ENCODE measurements at places on chromosomes 4 and X.

- DNase-seq, result no peak
Observed at GRCh38 chr4:186018784-186019183, 50.2 kb upstream of the TLR3 start.

DNA sequence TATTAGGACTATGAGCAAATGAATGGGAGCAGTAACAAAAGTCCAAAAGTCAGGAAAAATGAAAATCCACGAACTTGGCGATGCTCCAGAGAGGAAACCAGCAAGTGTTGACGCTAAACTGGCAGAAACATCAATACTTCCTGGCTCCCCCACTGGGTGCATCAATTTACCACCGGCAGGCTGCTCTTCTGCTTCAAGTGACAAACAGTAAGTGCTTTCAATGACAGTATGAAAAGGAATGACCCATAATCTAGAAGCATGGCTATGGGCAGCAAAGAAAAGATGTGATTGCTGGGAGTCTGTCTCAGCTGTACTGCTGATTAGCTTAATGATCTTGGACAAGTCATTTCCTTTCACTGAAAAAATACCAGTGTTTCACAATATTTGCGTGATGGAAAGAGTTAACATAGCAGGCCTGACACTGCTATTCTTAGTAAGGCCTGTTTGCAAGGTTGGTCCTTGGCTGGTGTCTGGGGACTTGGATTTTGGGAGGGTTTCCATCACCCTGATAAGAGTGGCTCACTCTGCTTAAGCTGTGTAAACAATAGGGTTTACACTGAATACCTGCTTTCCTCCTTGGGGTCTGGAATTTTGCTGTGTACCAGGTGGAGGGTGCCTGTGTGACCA lies 8.7 kb downstream of the ATP11C start:
- DNase-seq, result no peak

GRCh38 chr4:140704392-140704960 lies 51.7 kb downstream of the TBC1D9 start:
- DNase-seq, result no peak

- no peak for DNase-seq
Observed at GRCh38 chrX:70509078-70509477, 64.4 kb downstream of the DLG3 start.

GRCh38 chr4:145819101-145819852 lies 119.3 kb downstream of the ZNF827 start:
- DNase-seq, result no peak

GRCh38 chrX:100895365-100896075 lies 21.4 kb upstream of the NOX1 start:
- no peak for DNase-seq

- no peak for DNase-seq
Observed at GRCh38 chr4:171812333-171812664, 905 bp upstream of the GALNTL6 start.

DNA sequence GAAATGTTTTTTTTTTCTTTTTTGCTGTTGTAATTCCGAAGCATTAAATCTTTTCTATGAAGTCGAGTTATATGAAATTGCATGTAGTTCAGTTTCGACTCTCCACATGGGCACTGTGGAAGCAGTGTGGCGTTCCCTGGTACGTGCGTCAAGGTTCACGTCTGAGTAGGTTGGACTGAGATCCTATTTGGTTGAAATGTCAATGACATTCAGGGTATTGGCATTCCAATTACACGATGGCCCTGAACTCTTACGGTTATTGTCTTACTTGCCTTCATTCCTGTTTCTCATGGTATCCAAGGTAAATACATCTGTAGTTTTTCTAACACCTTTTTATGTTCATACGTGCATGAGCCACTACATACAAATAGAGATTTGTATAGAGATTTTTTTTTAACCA lies 128.8 kb downstream of the SORBS2 start:
- no peak for DNase-seq

GRCh38 chrX:102624105-102624504 lies 24.8 kb downstream of the ARMCX5 start:
- DNase-seq, result no peak

DNA sequence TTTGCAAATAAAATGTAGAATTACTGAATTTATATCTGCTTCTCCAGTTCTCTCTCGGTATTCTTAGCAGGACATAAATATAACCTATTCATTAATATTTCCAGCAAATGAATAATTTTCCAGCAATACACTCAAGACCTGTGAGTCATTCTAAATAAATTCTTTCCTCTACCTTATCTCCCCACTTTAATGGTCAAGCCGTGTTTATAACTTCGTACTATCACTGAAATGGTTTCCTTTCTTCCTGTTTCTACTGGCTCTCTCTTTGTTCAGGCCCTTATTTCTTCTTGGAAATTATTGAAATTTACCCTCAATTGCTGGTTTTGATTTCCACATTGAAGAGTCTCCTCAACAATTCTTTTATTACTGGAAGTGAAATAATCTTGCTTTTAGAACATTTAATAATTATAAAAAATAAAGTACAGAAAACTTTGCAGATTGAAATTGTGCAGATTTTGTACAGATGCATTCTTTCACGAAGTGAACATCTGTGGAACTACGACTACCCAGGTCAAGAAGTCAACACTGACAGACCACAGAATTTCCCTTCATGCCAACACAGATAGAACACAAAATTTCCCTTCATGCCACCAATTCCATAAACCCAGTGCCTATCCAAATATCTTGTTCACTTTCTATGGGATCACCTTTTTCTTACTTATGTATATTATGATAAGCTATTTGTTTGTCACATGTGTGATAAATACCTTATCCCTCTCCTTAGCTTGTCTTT lies 205.7 kb downstream of the FAT4 start:
- no peak for DNase-seq

DNA sequence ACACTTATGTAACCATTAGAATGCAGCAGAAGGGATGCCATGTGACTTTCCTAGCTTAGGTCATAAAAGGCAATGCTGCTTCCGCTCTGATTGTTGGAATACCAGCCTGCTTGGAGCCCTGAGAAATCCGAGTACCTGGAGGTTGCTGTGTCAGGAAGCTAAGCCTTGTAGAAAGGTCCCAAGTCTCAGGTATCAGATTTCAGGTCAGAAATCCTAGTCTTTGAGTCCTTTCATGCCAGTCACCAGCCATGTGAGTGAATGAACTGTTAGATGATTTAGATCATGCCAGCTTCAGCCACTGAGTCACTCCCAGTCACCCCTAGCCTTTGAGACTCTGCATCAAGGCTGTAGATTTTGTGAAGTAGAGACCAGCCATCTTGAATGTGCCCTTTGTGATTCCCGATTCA lies 23.5 kb downstream of the RAP1GDS1 start:
- no peak for DNase-seq

GRCh38 chrX:28847423-28847822 lies 260.2 kb downstream of the IL1RAPL1 start:
- DNase-seq, result no peak

DNA sequence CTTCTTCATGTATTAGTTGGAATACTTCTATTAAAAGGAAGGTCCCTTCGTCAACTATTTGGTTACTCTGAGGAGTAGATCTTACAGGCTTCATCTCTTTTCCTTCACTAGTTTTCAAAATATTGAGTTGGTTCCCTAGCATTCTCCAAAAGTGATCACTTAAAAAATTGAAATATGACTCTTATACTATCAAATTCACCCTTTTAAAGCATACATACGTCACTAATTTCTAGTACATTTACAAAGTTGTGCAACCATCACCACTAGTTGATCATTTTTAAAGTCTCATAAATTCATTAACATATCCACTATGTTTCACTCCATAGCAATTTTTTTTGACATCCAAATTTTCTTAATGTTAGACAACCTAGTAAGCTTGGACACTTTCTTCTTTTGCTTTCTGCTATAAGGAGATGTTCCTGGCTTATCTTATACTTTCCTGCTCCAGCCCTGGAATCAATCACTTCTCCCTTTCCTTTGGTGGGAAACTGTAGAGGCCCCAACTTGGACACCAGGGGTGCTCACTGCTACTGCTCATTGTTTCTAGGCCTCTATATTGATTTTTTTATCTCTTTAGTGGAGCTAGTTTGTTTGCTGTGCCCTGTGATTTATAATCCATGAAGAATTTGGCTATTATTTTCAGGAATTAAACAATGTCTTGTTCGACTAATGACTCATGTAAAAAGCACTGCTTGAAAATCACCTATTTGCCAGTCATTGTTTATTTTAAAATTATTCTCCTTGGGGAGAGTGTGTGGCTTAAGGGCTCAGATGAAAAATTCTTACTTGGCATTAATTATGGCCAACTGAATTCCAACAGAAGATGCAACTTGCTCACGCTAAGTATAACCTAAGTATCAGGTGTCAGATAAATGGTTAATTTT lies 4.0 kb upstream of the ZFX start:
- DNase-seq, result no peak

DNA sequence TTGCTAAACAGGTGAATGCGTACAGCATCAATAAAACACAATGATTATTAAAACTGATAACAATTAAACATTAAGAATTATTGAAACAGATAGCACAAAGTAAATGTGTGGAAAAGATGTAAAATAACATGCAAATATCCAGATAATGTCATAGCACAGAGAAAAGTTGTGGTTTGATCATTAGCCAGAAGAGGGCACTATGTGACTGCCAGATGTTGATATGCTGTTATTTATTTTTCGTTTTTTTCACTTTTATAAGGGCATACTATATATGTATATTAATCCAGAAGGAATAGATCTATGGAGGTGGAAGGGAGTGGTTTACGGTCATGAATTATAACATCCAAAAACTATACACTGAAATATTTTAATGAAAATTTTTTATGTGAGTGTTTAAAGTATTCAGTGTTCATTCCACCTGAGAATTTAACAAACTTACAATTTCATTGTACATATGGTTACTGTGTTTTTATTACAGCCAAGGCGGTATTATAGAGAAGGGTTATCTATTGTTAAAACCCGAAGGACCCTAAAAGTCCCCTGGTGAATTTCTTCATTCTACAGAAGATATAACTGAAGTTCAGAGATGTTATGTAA lies 211.9 kb upstream of the UGT8 start:
- no peak for DNase-seq

- no peak for DNase-seq
Observed at GRCh38 chr4:56253666-56254305, 133.5 kb downstream of the AASDH start.

- DNase-seq, result no peak
Observed at GRCh38 chr4:24949970-24950369, 37.1 kb upstream of the CCDC149 start.

- no peak for DNase-seq
Observed at GRCh38 chrX:124217304-124218251, 114.9 kb upstream of the TEX13D start.

GRCh38 chr4:75494563-75494962 lies 19.6 kb downstream of the RCHY1 start:
- no peak for DNase-seq

- no peak for DNase-seq
Observed at GRCh38 chrX:119636419-119636818, 30.2 kb upstream of the NKRF start.

DNA sequence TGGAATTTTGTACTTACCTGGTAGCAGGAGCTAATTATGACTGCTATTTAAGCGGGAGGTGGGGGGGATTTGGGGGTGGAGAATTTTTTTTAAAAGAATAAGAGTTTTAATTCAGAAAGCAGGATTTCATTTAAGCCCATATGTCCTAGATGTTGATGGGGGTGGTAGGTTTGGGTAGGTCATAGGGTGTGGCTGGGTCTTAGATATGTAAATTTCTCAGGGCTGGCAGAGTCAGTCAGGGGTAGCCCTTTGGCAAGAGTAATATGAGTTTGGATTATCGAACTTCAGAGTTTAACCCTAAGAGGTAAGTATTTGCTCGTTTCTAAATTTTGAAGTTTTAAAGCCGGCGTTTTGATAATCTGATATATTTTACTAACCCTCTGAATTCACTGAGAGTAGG lies 35.2 kb upstream of the COX18 start:
- no peak for DNase-seq

DNA sequence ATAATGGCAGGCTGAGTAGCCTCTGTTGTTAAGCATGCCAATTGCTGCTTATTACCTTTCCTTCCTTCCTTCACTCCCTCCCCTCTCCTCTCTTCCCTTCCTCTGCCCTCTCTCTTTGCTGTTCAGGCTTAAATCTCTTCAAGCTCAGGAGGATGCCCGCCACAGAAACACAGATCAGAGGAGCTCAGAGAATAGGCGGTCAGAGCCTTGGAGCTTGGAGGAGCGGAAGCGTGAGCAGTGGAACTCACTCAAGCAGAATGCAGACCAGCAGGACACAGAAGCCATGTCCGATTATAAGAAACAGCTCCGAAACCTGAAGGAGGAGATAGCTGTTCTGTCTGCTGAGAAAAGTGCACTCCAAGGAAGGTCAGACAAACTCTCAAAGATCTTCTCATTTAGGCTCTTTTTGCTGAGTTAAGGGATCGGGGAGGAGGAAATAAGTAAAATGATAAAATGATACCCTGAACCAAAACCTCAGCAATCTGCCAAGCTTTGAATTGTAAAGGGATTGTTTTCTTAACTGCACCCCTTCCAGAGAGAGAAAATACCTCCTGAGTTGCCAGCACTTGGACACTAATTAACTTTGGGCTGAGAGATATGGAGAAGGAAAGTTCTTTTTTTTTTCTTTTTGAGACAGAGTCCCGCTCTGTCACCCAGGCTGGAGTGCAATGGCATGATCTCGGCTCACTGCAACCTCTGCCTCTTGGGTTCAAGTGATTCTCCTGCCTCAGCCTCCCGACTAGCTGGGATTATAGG lies 20.9 kb downstream of the SPATA18 start:
- no peak for DNase-seq

- no peak for DNase-seq
Observed at GRCh38 chrX:87236830-87237440, 280.7 kb upstream of the KLHL4 start.

- no peak for DNase-seq
Observed at GRCh38 chr4:140423106-140423505, 4.3 kb downstream of the CLGN start.

GRCh38 chr4:140793291-140793690 lies 37.1 kb upstream of the TBC1D9 start:
- DNase-seq, result no peak

GRCh38 chr4:144574000-144574399 lies 72.0 kb upstream of the HHIP start:
- no peak for DNase-seq

DNA sequence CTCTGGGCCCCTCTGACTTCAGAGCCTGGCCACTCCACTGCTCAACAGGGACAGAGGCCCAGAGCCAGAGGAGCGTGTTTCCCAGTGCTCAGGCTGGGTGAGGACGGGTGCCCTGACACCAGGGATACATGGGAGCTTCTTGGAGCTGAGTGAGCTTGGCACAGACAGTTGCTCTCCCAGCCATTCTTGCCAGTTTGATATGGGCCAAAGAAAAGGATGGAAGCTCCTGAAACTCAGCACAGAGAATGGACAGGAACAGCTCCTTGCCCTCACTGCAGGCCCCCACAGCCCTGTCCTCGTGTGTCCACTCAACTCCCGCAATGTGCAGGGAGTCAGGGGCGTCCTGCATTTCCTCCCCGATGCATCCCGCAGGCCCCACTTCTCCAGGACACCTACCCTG lies 38.8 kb downstream of the NSG1 start:
- DNase-seq, result no peak

GRCh38 chr4:61225656-61226055 lies 25.5 kb downstream of the ADGRL3 start:
- DNase-seq, result no peak

DNA sequence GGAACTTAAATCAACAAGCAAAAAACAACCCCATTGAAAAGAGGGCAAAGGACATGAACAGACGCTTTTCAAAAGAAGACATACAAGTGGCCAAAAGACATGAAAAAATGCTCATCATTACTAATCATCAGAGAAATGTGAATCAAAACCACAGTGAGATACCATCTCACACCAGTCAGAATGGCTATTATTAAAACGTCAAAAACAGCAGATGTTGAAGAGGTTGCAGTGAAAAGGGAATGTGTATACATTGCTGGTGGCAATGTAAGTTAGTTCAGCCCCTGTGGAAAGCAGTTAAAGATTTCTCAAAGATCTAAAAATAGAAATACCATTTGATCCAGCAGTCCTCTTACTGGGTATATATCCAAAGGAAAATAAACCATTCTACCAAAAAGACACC lies 22.6 kb downstream of the RTL9 start:
- no peak for DNase-seq

Data from mesothelial cell of epicardium (in vitro differentiated cells).